ENCODE measurements at places on chromosomes 4 and X.

DNA sequence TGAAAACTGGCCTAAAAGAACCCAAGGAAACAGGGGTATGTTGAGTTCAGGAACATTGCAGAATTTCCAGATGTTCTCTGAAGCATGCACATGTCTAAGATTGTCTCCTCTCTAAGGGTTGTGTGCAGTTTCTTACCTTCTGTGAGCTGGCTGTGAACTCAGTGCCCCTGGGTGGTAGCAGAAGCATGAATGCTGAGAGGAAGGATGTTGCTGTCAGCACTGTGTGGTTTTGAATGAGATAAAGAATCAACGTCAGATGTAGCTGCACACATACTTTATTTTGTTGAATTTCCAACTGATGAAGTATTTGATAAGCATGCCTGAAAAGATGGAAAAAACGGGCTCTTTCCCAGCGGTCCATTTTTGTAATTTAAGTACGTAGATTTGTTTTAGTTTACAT, 23.8 kb upstream of the CD38 start:
- no peak for DNase-seq

- DNase-seq: no peak
Measured at GRCh38 chr4:183100298-183100599, 1.2 kb downstream of the WWC2 start.

- DNase-seq: no peak
Measured at GRCh38 chrX:87265518-87265917, 252.1 kb upstream of the KLHL4 start.

DNA sequence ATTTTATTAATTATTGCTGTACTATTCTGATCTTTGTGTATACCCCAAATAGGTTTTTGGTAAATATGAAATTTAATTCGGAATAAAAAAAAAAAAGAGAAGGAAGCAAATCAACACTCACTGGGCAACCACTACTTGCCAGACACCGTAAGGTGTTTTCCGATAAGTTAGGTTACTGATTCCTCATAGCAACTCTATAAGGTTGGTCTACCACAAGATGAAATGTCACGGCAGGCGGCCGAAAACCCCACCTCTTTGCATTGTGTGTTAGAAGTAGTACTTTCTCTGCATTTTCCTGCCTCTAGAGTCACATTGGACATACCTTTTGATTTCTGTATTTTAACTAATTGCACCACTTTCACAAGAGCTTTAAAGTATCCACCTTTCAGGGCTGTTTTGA, 44.5 kb upstream of the RASGEF1B start:
- no peak for DNase-seq

GRCh38 chr4:69099910-69100309, 3.6 kb downstream of the UGT2B7 start:
- no peak for DNase-seq

- DNase-seq: no peak
Measured at GRCh38 chr4:167775375-167775774, 317.0 kb upstream of the ANXA10 start.

- no peak for DNase-seq
Measured at GRCh38 chr4:163755013-163755412, 260.5 kb downstream of the TMA16 start.

DNA sequence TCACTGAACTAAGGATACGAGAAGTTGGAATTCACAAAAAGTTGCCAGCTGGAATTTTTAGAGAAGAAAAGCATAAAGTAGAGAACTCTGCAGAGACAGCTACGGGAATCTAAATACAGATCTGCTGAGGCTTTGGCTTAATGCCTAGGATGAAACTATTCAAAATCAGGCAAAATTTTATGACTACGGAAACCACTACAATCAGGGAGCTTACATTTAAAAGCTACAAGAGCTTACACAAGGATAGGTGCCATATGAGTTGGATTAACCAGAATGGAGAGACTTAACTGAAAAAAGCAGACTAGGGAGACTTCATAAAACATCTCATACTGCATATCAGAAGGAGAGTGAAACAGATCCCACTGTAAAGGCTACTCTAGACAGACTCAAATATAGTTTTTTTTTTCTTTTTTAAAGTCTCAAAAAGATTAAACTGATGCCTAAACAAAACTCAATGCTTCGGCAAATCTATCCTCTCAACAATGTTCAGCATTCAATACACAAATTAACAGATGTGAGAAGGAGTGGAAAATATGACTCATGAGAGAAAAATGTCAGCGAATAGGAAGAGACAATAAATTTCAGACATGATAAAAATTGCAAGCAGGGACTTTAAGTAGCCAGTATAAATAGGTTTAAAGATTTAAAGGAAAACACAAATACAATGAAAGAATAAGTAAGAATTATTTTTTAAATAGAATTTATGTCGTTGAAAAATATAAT, 586.1 kb downstream of the FSTL5 start:
- no peak for DNase-seq

DNA sequence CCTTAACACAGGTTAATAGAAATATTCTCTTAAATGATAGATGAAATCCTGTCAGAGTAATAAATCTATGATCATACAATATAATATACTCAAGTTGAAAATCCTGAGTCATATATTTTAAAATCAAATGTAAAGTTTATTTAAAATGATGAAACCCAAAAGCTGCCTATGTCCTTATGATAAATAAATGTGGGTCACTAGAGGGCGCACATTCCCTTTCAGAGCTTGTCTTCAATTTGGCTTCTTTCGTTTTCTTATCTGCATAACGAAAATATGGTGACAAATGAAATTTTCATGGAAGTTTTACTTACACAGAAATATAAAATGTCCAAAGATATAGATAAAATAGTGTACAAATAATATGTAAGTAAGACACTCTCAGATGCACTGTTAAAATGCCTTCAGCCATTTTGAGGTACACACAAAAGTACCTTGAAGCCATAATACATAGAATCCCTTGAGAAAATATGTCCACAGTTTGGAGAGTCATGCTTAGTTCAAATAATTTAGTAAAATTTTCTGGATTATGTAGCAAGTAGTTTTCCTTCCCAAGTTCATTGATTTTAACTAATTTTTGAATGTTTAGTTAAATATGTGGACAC, 680.4 kb downstream of the DMD start:
- DNase-seq: no peak

GRCh38 chrX:116756958-116757357, 294.2 kb upstream of the CT83 start:
- no peak for DNase-seq

DNA sequence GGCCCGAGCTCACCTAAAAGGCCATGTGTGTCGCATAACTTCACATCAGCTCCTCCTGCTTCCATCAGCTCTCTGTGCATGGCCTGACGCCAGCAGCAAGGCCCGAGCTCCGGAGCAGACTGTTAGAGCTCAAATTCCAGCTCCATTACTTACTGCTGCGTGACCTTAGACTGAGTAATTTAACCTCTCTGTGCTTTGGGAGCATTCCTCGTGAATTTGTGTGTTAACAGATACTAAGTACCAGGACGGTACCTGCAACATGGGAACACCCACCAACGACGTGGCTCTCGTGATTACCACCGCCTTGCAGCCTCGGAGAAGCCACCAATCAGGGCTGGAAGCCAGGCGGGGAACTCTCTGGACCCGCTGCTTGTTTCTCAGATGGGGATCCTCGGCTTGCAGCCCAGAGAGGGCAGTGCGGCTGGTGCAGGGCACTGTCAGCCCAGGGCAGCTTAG, 12.9 kb downstream of the LETM1 start:
- DNase-seq: no peak

DNA sequence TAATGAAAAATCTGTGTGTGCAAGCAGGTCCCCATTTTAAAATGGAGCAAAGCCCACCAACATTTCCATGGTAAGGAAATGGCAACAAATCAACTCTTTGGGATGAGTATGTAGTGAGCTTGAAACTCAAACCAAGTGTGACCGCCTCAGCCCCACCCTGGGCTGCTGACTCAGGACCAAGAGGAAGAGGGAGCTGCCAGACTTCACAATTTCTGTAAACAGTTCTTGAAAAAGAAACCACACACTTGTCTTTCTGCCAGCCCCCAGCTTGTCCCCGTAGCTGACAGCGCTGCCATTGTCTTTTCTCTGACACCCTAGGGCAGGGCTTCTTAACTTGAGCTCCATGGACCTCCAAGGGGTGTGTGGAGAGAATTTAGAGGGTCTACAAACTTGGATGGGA, 10.3 kb downstream of the RTL5 start:
- no peak for DNase-seq

GRCh38 chrX:134453631-134454030, 6.3 kb upstream of the HPRT1 start:
- no peak for DNase-seq

DNA sequence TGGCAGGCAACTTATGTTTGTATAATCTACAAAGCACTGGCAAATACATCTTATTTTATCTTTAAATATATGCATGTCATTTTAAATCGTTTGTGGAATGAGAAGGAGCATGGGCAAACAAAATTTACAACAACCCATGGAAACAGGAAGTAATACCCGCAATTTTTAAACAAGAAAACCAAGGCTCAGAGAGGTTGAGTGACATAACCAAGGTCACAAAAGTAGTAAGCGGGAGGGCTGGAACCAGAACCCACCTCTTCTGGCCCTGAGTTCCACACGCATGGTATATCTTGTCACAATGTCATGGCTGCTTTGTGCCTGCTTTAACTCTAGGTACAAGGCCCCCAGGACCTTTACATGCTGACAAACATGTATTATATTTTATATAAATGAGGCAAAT, 52.9 kb downstream of the SLC7A11 start:
- no peak for DNase-seq

DNA sequence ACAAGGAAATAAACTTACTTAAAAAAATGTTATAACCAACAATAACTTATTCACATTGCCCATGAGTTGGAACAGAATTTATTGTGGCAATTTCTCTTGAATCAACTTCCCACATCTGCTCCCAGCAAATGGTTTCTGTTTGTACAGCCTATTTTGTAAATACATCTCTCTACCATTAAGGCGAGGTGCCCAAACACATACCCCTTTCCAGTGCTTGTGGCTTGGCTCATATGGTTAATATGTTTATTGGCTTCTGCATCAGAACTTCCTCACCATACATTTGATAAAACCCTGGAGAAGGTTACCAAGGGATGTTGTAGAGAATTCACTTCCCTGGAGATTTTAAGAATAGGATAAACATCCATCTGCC, 207.1 kb downstream of the SOWAHB start:
- DNase-seq: no peak

Data from stimulated activated CD8-positive, alpha-beta memory T cell treated with anti-CD3 and anti-CD28 coated beads, Interleukin-15, amount 100 ng/mL, for 24 hours (primary cell).